Stimulated activated CD8-positive, alpha-beta memory T cell treated with anti-CD3 and anti-CD28 coated beads, Interleukin-15, amount 100 ng/mL, for 1 hour (primary cell): ENCODE measurements at places on chromosomes 4 and X.

DNA sequence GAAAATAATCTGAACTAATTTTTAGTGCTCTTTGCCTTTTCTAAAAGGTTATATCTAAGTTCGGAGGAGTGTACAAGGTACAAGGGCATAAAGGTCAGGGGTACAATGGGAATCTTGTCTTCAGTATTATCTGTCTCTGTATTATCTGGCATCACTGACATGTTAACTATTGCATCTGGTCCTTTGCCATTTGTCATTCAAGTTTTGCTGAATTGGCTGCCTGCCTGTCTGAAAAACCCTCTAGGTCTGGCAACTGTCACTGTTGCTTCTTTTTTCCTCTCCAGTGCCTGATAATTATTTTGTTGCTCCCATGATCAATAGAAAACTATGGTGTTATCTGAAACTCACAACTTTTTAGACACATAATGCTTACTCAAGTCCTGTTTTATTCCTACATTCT, 112.5 kb upstream of the STK26 start:
- no peak for DNase-seq

DNA sequence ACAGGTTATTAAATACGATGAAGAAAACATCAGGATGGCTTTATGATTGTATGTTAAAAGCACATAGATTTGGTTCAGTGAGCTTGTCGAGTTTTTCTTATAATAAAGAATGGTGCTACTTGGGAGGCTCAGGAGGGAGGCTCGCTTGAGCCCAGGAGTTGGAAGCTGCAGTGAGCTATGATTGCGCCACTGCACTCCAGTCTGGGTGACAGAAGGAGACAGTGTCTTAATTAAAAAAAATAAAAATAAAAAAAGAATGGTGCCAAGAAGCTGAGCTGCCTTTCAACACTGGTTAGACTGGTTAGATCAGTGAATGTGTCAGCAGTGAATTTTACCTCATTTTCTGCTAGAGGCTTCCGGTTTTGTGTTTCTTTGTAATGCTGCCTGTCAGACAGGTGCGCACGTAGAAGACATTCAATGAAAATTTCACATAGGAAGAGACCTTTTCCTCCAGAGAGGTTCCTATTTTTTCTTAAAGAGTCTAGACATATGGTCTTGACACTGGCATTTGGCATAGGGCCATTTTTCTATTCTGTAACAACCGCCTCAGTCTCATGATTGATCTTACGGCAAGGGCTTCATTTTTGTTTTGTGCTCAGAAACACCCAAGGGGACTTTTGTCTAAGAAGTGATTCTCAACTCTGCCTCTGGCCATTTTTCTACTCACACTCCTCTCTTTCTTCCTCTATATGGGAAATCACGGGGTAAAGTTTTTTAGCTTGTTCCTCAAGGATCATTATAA, 15.0 kb upstream of the ARSF start:
- no peak for DNase-seq

DNA sequence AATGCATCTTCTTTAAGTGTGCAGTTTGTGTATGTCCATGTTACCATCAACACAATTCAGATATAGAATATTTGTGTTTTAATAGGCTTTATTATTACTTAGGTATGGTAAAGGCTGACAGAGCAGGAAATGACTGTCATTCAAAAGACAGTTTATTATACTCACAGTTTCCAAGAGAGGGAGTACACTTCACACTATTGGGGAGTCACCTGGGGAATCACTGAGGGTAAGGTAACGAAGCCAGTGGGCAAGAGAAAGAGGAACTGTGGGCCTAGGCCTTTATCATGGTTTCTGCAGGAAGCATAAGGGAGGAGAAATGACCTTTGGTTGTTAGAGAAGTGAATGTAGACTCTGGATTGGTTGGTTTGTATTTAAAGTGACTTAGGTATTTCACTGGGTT, 235.1 kb upstream of the HCCS start:
- no peak for DNase-seq

DNA sequence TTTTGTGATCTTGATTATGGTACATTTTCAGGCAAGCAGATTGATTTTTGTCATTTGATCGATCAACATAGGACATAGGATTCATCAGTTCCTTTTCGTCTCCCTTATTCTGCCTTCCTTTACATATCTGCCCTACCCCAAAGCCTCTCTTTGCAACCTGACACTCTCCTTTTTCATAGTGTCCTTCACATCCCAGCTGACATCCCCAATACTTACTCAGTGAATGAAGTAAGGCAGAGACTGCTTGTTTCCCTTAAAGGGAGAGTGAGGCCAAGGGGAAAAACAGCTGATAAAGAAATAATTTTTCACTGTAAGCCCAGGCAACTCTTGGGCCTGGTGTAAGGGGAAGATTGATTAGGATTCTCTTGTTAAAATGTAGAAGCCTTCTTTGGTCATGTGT, 69.8 kb downstream of the GBA3 start:
- no peak for DNase-seq

- DNase-seq: no peak
Observed at GRCh38 chr4:88458104-88458740, 1.3 kb downstream of the HERC5 start.

DNA sequence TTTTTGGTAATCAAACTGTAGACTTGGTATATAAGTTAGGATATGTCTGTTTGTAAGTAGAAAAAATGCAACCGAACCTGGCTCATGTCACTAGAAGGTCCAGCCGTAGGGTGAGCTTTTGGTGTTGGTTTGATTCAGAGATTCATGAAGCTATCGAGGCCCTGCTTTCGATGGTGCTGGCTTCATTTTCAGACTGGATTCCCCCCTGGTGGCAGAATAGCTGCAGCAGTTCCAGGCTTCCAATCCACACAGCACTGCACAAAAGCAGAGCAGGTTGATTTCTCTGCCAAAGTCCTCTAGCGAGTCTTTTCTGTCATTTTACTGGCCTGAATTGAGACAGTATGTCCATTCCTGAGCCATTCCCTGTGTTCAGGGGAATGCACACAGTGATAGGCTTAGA, 33.1 kb downstream of the PDK3 start:
- DNase-seq: no peak
